B cell (primary cell): ENCODE measurements at places on chromosomes 6 and 20. TPM values are rescaled to one million over a fixed set of nuclear protein-coding genes. Genes with fewer than 3 reads are reported as not detected.

GRCh38 chr6:75620381-75621304, 19.0 kb downstream of the SENP6 start:
- DNase-seq, result no peak

TP53TG5 gene
- total RNA-seq, result not detected in 2 replicates

- peak; percentile 67 for DNase-seq
These were observed 38.2 kb downstream of the KIAA1755 start for GRCh38 chr20:38222231-38222922.

DNA sequence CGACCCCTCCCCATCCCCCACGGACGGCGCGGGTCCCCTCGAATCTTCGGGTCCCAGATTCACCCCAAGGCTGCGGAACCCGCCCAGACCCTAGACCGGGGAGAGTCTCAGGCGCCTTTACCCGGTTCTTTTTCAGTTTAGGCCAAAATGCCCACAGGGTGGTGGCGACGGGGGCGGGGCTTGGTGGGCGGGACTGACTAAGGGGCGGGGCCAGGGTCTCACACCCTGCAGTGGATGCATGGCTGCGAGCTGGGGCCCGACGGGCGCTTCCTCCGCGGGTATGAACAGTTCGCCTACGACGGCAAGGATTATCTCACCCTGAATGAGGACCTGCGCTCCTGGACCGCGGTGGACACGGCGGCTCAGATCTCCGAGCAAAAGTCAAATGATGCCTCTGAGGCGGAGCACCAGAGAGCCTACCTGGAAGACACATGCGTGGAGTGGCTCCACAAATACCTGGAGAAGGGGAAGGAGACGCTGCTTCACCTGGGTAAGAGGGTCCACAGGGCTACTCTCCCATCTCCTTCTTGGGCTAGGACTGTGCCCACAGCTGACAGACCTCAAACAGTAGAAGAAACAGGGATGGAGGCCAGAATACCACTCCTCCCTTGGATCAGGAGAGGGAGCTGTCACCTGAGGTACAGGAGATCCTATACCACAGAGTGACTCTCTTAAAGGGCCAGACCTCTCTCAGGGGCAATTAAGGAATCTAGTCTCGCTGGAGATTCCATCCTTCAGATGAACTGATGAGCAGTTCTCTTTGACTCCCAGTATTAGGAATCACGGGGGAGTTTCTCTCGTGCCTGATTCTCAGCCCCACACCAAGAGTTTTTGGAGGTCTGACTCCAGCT, 942 bp downstream of the HLA-E start:
- peak; percentile 84 for DNase-seq

DNA sequence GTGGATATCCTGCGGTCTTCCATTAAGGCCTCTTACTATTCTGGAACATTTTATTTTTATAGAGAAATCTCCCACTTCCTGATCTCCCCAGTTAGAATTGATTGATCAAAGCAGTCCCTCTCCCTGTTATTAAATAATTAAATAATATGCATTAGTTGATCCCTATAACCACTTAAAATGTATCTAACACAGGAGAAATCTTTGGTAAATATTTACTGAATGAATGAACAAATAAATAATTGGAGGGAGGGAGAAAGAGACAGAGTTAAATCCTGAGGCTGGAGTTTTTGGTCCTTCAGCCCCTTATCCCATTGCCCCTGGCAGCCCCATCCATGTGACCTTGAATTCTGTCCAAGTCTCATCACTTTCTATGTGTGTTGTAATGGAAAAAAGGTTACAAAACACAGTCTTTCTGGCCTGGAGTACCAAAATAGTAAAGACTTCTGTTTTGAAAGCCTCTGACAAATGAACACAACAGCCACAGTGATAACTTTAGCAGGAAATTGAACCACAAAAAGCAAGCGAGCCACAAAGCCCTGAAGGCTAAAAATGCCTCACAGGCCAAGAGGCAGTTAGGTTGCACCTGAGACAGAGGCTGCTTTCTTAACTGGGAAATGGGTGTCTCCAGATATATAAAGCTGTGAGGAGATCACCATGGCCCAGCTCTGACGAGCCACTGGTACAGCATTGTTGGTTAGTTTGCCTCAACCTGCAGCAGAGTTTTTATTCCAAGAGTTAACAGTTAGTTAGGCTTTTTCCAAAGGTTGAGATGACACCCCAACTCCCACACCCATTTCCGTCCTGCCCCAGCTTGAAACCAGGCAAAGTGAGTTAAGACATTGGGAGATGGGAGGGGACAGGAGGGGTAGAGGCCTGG, 11.3 kb downstream of the NT5E start:
- no peak for DNase-seq

C6orf132 gene
- total RNA-seq, result 0.05 TPM in 1 of 2 replicates, not detected in the other

DNA sequence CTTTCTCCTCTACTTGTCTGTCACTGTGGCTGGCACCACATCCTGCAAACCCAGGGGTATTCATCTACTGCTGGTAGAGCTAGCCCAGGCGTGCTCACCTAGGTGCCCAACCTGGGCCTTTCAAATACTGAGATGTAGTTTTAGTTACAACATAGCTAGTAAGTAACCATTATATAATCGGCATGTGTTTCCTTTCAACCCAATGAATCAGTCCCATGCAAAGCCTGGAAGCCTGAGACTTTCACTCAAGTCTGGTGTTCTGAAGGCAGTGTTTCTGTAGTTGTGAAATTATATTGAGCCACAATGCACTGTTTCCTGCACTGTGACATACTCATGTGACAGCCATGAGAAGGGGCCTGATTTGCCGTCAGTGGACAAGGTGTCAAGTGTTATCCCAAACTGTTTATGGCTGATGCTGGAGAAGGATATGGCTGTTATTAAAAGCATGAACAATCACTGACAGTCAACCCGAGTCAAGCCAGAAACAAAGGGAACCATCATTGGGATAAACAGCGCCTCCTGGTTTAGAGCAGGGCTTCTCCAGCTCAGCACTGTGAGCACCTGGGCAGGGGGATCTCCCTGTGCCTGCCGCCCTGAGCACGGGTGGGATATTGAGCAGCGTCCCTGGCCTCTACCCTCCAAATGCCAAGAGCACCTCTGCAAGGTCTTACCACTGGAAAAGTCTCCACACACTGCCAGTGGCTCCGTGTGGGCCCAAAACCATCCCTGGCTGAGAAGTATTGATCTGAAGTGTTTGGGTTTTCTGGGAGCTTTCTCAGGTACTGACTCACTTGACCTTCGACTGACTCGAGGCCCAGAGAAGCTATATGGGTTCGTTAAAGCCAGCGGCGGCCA, 1.6 kb downstream of the PSMA7 start:
- peak; percentile 31 for DNase-seq

- no peak for DNase-seq
These were observed 21.2 kb downstream of the RAB22A start for GRCh38 chr20:58330687-58331086.

APMAP gene
- 28.0 and 28.2 TPM in 2 replicates for total RNA-seq

TSBP1 gene
- total RNA-seq, result not detected in 2 replicates

CD40 gene
- 206 and 210 TPM in 2 replicates for total RNA-seq

GRCh38 chr6:26155061-26155930, 68.1 kb downstream of the HFE start:
- no peak for DNase-seq

BPIFB4 gene
- not detected in 2 replicates for total RNA-seq

MEI4 gene
- not detected in 2 replicates for total RNA-seq

DNA sequence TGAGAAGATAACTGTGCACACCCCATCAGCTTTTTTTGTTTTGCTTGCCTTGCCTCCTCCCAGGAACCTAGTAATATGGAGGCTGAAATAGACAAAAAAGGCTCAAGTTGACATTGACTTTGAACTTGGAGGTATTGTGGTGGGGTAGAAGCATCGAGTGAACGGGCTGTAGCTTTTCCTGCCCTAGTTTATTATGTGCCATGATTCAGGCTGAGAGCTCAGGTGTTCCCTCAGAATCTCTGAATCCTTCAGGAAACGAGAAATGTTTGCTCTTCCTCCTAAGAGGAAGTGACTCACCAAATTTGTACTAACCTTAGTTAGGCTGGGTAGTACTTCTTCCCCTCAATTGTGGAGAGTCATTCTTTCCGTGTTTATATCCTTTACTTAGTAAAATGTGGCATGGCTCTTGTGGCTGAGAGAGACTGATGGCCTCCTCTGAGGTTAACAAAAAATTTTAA, 98.8 kb downstream of the SASH1 start:
- no peak for DNase-seq

- no peak for DNase-seq
These were observed 50.3 kb upstream of the LY86 start for GRCh38 chr6:6538261-6538660.

TFAP2A gene
- total RNA-seq, result not detected in 2 replicates

LY6G6C gene
- total RNA-seq, result not detected in 2 replicates

- DNase-seq, result peak; percentile 23
These were observed 39.8 kb downstream of the PRDM1 start for GRCh38 chr6:106125925-106126435.

DNA sequence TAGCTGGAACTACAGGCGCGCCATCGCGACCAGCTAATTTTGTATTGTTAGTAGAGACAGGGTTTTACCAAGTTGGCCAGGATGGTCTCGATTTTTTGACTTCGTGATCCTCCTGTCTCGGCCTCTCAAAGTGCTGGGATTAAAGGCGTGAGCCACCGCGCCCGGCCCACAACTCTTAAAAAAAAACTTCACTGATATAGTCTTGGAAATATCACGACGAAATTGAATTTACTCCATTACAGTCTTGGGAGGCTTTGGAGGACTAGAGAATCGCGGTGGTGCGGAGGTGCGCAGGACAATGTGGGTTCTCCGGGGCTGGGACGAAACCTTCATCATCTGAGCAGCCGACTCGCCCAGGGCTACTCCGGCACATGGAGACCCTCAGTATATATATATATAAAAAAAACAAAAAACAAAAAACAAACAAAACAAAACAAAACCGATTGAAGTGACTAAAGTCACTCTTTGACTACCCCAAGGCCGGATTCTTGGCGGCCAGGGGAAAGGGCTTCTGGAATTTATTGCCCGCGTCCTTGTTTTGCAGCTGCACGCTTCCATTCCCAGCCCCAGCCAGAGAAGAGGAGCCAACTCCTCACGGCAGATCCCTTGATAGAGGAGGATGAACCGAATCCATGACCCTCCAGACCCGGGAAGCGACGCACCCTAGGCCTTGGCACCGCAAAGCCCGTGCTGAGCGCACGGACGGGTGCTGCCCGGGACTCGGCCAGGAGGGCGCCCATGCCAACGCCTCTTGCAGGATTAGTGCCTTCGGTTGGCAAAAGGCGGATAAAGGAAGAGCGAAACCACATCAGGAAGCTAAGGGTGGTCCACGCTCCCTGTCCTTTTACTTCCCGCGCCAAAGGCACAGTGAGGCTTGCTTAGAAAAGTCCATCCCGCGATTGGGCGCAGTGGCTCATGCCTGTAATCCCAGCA, 1.7 kb upstream of the GCM2 start:
- DNase-seq, result peak; percentile 32

DNA sequence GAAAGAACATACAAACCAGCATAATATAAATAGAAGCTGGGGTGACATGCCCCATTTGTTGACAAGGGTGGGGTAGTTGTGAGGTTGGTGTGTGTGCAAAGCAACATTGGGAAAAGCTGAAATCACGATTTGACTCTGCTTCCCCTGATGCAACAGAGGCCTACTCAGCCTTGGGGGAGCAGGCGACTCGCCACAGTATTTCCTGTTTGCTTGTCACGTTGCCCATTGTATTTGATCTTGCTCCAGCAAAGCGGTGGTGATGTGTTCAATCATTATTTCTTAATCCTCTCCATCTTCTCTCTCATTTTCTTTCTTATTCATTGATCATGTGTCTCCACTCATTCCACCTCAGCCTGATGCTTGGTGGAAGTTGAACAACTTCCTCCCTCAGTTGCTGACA, 165.8 kb upstream of the CITED2 start:
- DNase-seq, result no peak

- no peak for DNase-seq
These were observed 18.0 kb upstream of the BRPF3 start for GRCh38 chr6:36178544-36178943.

DNA sequence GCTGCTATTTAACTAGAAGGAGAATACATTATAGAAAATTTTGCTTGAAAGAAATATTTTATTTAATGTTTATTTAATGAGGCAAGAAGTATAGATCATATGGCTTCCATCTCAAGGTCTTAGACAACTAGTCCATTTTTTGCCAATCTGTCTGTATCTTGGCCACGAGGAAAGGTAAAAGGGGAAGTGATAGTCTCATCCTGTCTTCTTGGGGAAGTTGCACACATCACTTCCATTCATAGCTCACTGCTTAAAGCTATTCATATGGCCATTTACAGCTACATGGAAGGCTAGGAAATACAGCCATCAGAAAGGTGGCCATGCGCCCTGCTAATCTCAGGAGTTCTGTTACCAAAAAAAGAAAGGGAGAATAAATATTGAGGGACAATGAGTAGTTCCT, 50.8 kb downstream of the METTL24 start:
- DNase-seq, result peak; percentile 44

GRCh38 chr6:43428112-43428570, 800 bp downstream of the ABCC10 start:
- no peak for DNase-seq

- no peak for DNase-seq
These were observed 126.7 kb downstream of the DST start for GRCh38 chr6:56516003-56516402.

- no peak for DNase-seq
These were observed 514 bp downstream of the STMND1 start for GRCh38 chr6:17102258-17102870.

GRCh38 chr6:17914651-17915050, 72.8 kb downstream of the KIF13A start:
- DNase-seq, result no peak

FLRT3 gene
- 0.17 TPM in 1 of 2 replicates, not detected in the other for total RNA-seq

- DNase-seq, result no peak
These were observed 125.0 kb upstream of the JAG1 start for GRCh38 chr20:10798811-10799210.

PHACTR3 gene
- not detected in 2 replicates for total RNA-seq

DNA sequence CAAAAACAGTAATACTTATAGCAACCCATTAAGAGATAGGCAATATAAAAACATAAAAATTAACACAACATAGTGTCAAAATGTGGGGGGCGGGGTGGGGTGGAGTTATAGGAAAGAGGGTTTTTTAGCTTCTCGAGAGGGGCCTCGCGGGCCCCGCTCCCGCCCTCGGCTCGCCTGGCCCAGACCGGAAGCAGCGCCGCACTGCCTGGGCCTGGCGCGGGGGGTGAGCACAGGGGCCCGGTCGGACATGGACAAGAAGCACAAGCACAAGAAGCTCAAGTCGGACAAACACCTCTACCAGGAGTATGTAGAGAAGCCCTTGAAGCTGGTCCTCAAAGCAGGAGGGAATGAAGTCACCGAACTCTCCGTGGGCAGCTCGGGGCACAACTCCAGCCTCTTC, 53.4 kb downstream of the REV3L start:
- no peak for DNase-seq

GRCh38 chr6:74735304-74735703, 470.5 kb downstream of the COL12A1 start:
- no peak for DNase-seq
